ENCODE measurements at places on chromosomes 7 and 10.

DNA sequence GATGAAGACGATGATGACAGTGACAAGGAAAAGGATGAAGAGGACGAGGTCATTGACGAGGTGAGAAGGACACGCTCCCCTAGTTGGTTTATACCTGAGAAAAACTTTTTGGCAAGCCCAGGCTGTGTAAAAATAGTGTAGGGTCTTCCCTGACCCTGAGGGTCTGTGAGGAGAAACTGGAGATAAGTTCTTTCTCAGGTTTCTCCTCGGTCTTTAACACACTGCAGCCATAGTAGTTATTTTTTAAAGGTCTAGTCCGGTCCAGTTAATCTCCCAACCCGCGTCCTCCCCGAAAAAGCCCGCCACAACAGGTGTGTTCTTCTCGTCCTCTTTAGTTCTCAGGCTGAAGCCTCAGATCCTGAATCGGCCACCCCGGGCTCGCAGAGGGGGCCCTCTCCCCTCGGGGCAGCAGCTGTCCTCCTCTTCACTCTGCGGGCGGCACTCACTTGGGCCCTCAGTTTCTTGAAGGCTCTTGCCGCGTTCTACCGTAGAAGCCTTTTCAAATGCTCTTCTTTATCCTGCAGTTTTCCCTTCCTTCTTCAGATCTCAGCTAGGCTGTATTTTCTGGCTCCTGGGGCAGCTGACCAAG lies 411 bp downstream of the BCCIP start:
- no peak for DNase-seq

- DNase-seq, result no peak
Observed at GRCh38 chr7:75872073-75872782, 6.6 kb upstream of the RHBDD2 start.

DNA sequence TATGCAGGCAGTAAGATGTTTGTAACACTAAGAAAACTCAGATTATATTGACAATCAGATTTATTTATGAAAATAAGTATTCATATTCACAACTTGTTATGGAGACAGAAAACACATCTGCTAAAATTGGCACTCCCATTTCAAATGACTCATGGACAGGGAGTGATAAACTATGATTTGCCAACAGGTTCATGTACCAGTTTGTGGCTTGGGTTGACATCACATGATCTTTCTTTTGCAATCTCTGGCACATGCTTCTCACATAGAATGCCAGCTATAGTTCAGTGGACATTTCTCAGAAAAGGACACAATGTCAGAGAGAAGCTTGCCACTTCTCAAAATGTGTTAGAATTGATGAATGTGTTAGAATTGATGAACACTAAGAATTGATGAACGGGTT lies 663.2 kb upstream of the ANKRD30A start:
- DNase-seq, result no peak

DNA sequence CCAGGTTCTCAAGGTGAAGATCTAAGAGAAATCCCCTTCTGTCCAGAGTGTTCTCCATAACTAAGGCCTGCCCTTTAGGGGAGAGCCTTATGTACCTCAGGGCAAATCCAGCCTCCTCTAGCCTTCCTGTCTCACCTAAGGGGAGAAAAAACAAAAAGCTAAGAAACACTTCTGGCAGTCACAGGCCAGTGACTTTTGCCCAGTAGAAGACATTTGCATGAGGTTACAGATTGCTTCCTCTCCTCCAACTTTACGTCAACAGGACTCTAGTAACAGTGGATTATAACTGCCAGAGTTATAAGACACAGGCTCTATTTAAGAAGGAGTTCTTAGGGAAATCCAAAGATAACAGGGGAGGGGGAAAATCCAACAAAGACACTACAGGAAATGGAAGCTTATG lies 15.9 kb upstream of the FAM241B start:
- DNase-seq, result no peak

GRCh38 chr7:48098846-48099245 lies 9.8 kb downstream of the UPP1 start:
- no peak for DNase-seq

GRCh38 chr10:132587175-132587574 lies 49.6 kb downstream of the INPP5A start:
- DNase-seq, result no peak

- no peak for DNase-seq
Observed at GRCh38 chr10:38027986-38028385, 17.5 kb downstream of the ZNF33A start.

- no peak for DNase-seq
Observed at GRCh38 chr10:90919683-90920574, 958 bp downstream of the ANKRD1 start.

GRCh38 chr7:37027557-37028341 lies 303.5 kb upstream of the AOAH start:
- no peak for DNase-seq

DNA sequence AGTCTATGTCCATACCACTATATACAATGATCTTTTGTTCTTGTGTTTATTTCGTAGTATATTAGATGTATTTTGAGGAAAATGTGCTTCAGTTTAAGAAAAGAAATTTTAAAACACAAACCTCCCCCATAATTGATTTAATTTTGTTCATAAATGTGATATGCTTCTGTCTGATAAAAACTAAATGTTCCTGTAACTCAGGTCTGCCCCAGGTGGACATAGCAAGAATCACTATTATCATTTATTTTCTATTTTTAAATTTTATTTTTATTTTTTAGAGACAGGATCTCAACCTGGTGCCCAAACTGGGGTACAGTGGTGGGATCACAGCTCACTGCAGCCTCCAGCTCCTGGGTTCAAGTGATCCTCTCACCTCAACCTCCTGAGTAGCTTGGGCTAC lies 43.2 kb downstream of the BEND7 start:
- no peak for DNase-seq

DNA sequence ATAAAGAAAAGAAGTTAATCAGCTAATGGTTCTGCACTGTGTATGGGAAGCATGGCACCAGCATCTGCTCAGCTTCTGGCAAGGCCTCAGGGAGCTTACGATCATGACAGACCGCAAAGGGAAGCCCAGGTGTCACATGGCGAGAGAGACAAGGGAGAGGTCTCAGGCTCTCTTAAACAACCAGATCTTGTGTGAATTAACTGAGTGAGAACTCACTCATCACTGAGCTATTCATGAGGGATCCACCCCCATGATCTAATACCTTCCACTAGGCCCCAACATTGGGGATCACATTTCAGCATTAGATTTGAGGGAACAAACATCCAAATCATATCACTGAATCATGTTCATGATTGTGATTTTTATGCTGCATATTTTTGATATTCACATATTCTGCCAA lies 5.8 kb downstream of the USP54 start:
- DNase-seq, result no peak

GRCh38 chr10:86124734-86125133 lies 241.9 kb downstream of the GRID1 start:
- no peak for DNase-seq

GRCh38 chr7:50793947-50794570 lies 11.4 kb upstream of the GRB10 start:
- no peak for DNase-seq

DNA sequence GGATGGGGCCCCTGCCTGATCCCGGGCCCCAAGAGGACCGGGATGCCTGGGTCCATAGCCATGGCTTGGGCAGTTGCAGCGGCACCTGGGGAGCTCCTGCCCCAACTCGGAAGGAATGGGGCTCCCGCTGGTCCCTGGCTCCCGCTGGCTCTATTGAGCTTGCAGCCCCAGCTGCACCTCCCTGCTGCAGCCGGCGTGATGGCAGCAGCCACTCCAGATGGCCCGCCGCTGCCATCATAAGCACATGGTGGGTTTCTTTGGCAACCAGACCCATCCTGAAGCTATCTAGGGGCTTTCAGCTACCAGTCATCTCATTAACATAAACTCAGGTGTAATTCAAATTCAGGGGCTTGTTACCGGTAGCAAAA lies 11.1 kb upstream of the DNMBP start:
- no peak for DNase-seq

DNA sequence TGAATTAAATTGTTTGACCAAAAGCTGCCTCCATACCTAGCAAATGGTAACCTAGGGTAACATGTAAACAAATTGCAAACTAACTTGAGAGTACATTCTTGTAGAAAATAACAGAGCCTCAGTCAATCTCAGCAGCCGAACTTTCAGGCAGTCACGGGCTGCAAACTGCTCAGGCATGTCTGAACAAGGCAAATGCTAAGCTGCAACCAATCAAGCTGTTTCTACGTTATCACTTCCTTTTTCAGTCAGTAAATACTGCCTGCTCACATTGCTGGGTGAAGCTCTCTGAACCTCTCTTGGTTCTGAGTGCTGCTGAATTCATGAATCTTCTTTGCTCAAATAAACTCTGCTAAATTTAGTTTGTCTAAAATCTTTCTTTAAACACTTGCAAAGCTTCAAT lies 1212.4 kb downstream of the SORCS1 start:
- DNase-seq, result no peak

- no peak for DNase-seq
Observed at GRCh38 chr7:116740755-116741462, 68.9 kb downstream of the MET start.

- no peak for DNase-seq
Observed at GRCh38 chr7:90180011-90180585, 25.8 kb downstream of the STEAP1 start.

- no peak for DNase-seq
Observed at GRCh38 chr7:55235115-55235514, 130.0 kb upstream of the LANCL2 start.

DNA sequence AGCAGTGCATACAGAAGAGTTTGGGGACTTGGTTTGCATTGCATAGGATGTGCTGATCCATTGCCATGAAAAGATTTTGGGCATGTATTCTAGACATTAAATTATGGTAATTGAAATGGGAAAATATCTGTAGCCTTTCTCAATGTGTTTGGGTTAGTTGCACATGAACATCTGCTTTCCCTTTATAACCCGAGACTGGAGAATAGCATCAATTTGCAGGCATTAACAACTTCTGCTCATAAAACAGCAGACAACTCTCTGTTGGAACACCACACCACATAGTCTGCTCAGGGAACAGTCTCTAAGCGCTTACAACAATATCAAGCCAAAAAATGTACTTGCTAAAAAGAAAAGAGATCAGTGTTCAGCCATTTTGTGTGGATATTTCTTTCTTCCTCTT lies 1391.1 kb upstream of the LRRTM3 start:
- DNase-seq, result no peak

GRCh38 chr7:8178353-8178752 lies 83.6 kb downstream of the ICA1 start:
- DNase-seq, result no peak

- DNase-seq, result no peak
Observed at GRCh38 chr7:16235147-16236114, 185.9 kb downstream of the CRPPA start.
